ENCODE measurements at places on chromosomes 1 and 21. TPM values are rescaled to one million over a fixed set of nuclear protein-coding genes. Genes with fewer than 3 reads are reported as not detected.

Gene CAPN9
- 0.29 TPM for total RNA-seq

Gene ANKRD13C
- 39.0 TPM for total RNA-seq

Gene GPR3
- 1.8 TPM for total RNA-seq

Gene PCAT6
- not detected for total RNA-seq

DNA sequence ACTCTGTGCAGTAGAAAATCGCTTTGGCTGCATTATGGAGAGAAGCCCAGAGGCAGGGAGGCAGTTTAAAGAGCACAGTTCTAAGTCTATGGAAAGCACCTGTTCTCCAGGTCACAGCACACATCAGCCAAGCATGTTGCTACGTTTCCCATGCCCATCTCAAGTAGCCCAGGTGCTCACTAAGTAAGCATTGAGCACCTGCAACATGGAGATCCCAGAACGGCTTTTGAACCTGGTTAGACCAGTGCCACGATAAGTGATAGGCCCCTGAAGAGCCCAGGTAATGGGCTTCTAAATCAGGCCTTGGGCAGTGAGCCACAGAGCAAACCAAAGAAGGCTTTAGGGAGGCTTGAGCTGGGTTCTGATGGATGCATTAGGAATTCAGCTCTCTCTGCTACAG lies 186.2 kb downstream of the C1orf94 start:
- ATAC-seq: no peak

Data from motor neuron (in vitro differentiated cells).